ENCODE measurements at places on chromosomes 7 and 10.

GRCh38 chr7:154794147-154794780, 208.7 kb downstream of the PAXIP1 start:
- no peak for DNase-seq

DNA sequence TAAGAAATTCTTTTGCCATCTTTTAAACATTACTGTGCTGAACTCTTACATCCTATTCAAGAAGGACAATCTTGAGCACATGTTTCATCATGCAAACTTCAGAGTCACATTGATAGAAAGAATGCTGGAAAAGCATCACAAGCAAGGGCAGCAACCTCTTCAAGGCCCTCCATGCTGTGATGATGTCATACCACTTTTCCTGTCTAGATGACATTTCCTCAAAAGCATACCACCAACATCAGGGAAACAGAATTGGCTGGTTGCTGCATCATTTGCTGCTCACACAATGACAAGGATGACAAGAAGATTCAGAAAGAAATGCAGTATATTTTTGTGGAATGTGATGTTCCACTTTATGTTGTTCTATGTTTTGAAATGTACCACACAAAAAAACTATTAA, 37.6 kb downstream of the CYP2C8 start:
- DNase-seq = no peak

GRCh38 chr7:151204383-151205032, 5.8 kb downstream of the H2BK1 start:
- DNase-seq = no peak

DNA sequence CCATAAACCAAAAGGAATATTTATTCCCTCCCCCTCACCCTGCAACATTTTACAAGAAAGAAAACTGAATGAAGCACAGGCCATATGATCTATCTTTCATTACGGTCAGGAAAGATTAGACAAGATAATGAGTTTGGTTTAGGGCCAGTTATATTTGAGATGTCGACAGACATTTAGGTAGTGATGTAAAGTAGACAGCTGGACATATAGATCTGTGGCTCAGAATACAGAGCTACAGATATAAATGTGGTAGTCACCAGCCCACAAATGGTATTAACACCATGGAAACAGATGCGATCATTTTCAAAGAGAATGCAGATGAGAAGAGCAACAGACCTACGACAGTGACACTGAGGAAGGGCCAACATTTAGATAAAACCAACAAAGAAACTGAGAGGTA, 142.5 kb downstream of the SRPK2 start:
- no peak for DNase-seq

- no peak for DNase-seq
Measured at GRCh38 chr10:15737656-15738055, 17.9 kb upstream of the ITGA8 start.

DNA sequence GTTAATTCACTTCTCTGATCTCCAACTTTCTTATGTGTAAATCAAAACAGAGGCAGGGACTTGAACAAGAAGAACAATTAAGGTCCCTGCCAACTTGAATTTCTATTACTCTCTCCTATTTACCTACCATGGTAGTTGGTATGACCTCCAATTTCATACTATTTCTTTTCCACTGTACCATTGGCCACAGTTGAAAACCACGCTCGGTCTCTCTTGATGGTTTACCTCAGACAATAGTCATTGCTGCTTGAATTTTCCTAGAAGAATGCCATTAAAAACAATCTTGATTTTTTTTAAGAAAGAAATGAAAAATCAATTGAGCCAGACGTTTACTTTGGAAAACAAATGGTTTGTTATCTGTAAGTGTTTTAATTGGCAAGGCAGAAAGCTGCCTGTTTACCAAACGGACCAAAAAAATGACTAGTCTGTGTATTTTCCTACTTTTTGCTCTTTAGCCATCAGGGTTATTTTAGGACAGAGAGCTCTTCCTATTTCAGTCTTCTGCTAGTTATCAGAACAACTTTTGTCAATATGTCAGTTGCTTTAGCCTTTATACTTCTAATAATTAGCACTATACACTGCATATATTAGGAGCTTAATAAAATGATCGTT, 157.5 kb upstream of the PLXDC2 start:
- DNase-seq = no peak

- DNase-seq = no peak
Measured at GRCh38 chr7:112120696-112121217, 85.4 kb downstream of the DOCK4 start.

DNA sequence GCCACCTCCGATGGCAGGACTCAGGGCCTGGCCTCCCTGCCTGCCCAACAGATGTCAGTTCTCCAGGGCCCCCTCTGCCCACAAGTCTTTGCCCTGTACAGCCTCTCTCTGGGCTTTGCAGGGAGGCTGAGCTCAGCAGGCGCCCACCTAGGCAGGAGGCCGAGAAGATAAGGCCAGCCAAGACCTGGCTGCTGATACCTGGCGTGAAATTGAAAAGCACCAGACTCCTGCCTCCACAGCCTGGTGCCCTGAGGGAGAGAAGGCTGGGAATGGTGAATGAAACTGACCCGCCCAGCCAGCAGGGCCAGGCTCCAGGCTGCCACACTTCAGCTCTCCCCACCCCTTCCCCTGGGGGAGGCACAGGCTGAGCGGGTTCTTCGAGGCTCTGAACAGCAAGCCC, 145.8 kb downstream of the CDH23 start:
- no peak for DNase-seq

GRCh38 chr10:44891721-44892120, 19.4 kb upstream of the TMEM72 start:
- no peak for DNase-seq

- DNase-seq = no peak
Measured at GRCh38 chr7:36279200-36279925, 110.3 kb upstream of the ANLN start.

GRCh38 chr7:24701261-24702235, 55.7 kb downstream of the GSDME start:
- DNase-seq = no peak

GRCh38 chr10:43801626-43802025, 152.9 kb upstream of the ZNF32 start:
- DNase-seq = no peak

DNA sequence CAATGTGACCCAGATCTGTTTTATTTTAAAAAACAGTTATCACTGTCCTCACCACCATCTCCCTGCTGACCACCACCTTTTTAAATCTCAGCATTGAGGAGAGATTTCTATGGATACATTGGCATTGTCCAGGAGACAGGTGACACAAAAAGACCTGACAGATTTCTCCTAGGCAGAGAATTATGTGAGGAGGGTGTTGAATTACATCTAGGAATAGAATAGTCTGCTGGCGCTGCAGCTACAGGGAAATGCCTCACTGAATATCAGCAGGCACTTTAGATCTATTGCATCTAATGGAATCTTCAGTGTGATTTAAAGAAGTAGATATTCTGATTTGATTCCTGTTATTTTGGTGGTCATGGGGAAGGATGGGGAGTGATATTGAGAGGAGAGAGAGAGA, 593.5 kb downstream of the NRG3 start:
- no peak for DNase-seq

DNA sequence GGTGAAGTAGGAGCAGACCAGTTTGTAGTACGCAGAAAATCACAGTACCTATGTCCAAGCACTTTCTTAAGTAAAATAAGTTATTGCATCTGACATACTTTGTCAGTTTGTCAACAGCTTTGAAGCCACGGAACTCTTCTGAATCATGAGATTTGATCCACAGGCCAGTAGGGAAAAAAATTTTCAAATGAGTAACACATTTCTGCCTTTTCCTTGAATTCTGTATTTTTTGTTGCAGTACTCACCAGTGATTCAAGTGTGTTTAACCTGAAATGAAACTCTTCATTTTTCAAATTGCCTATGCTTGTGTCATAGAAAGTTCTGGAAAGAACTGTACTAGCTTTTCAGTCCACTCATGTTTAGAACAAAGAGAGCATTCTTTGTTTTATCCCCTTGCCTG, 337.7 kb downstream of the GATA3 start:
- no peak for DNase-seq

DNA sequence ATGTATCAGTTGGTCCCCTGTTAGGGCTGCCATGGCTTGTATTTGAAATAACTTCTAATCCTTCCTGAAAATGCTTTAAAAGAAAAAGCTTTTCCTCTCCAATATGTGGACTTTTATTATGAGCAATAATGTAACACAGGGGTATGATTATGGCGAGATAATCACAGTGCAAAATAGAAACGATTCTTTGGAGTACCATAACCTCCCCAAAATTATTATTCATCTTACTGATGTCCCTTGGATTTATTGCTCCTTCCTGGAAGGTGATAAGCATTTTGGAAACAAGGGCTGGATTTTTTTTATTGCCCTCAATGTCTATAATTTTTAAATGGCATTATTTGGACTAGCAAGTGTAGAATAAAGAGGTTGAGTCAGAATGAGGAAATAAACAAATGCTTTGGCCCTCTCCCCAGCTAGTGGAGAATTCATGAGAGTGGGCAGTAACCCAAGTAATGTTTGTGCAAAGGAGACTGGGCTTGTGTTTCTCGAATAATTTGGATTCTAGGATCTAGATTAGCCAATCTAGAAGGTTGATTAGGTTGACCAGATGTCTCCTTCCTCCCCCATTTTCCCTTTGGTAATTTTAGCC, 403.9 kb upstream of the CELF2 start:
- no peak for DNase-seq

- DNase-seq = no peak
Measured at GRCh38 chr10:43904844-43905243, 256.2 kb upstream of the ZNF32 start.

DNA sequence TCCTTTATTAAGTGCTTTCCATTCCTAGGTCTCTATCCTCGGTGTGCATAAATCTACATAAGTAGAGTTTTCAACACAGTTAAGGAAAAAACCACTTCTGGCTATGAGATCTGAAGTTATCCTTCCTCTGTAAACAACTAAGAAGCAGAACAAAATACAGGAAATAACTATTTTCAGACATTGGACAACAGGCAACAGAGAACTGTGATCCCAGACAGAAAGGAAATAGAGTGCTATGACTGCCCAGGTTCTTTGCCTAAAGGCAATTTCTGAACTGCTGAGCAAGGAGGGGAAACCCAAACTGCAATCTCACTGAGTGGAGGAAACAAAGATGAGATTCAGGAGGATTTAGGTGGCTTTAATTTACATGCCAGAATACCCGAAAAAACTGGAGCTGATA, 285.4 kb downstream of the SNX13 start:
- DNase-seq = no peak

DNA sequence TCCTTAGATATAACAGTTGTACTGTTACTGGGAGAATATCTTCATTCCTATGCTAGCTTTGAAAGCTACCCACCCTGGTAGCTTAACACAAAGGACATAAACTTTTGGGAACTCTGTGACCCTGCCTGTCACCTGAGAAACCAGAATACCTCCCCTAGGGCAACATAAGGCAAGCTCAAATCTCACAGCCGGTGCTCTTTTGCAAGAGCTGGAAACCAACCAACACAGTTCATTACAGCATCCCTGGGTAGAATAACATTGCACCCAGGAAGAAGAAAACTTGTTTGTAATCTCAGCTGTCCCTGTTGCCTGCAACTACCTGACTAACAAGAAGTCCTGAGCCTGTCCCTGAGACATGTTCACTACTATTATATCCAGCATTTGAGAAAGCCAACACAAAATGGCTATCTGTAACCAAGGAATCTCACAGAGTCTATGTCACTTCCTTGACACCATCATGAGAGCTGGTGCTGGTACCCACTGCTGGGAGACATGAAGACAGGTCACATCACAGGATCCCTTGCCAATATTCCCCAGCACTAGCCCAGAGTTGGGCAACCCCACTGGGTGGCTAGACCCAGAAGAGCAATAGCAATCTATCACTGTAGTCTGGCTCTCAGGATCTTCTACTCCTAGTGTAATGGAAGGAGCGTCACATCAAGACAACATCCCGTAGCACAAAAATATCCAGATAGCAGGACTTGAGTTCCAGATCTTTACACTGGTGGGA, 31.3 kb downstream of the AKR1C3 start:
- no peak for DNase-seq

- DNase-seq = no peak
Measured at GRCh38 chr7:34653787-34654186, 4.2 kb upstream of the NPSR1 start.

- DNase-seq = no peak
Measured at GRCh38 chr10:128567551-128567950, 441.3 kb upstream of the MKI67 start.

DNA sequence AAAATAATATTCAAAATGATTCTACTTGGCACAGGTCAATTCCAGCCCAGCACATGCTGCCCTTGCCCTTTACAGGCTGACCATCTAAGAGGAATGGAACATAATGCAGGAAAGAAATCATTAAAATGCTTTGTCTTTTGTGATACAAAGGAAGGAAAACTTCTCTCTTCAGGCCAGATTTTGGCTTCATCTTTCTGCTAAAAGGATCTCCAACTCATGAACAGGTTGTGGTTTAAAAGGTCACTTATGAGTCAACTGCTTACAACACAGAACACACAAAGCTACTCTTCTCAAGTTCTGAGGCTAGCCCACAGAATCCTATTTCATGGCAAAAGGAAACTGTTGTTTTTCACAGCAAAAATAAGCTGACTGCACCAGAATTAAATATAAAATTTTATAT, 197.1 kb downstream of the DOCK4 start:
- DNase-seq = no peak

GRCh38 chr10:113127901-113128283, 177.8 kb downstream of the TCF7L2 start:
- DNase-seq = no peak

- DNase-seq = no peak
Measured at GRCh38 chr10:103476046-103476768, 2.8 kb downstream of the CALHM3 start.

- DNase-seq = peak; percentile 7
Measured at GRCh38 chr10:69957886-69958555, 94.6 kb upstream of the MACROH2A2 start.

- no peak for DNase-seq
Measured at GRCh38 chr7:70797109-70797514, 334.8 kb upstream of the GALNT17 start.

- DNase-seq = no peak
Measured at GRCh38 chr10:9229702-9230244, 1175.3 kb downstream of the GATA3 start.

- DNase-seq = no peak
Measured at GRCh38 chr7:29078311-29079260, 67.8 kb downstream of the CPVL start.
